ENCODE measurements at places on chromosomes 3 and 15.
A peak's percentile ranks its signal among the peaks of the same experiment; 100 is the strongest.

GRCh38 chr3:63047068-63047467, 171.9 kb upstream of the CADPS start:
- DNase-seq, result no peak

GRCh38 chr15:58392611-58393161, 39.1 kb upstream of the LIPC start:
- no peak for DNase-seq

DNA sequence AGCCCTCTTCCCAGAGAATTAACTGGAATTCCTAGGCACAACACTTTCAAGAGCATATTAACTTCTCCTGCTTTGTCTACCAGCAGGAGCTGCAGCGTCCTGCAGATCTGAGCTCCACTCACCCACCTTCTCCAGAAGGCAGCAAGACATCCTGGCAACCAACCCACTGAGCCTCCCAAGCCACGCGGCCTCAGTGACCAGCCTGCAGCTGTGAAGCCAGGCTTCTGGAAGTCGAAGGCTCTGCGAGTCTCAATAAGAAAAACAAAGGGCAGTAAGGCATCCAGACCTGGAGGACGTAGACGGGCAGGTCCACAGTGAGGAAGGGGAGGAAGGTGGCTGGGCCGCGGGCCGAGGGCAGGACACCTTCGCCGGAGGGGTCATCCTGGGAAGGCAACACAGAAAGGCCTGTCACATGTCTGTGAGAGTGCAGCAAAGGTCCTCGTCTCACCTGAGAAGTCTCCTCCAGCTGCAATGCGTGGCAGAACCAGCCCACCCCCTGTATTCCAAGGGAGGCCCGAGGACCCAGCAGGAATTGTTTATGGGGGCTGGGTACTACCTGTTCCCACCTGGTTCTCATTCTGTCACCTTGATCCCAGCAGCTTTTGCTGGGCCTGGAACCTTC, 36.2 kb downstream of the ZXDC start:
- peak; percentile 21 for DNase-seq

DNA sequence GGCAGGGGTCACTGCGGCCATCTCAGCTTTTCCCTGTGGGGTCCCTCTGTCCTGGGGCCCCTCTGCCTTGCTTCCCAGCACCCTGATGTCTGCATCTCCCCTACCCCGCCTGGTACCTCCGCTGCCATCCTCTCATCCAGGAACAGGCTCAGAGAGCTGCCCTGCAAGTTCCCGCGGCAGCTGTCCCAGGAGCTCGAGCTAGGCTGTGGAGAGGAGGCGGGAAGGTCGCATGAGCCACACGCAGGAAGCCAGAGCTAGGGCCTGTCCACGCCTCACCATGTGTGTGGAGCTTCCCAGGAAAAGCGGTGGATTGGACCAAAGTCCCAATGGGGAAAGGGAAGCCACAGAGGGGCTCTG, 12.5 kb downstream of the PLA2G4B start:
- DNase-seq, result no peak

DNA sequence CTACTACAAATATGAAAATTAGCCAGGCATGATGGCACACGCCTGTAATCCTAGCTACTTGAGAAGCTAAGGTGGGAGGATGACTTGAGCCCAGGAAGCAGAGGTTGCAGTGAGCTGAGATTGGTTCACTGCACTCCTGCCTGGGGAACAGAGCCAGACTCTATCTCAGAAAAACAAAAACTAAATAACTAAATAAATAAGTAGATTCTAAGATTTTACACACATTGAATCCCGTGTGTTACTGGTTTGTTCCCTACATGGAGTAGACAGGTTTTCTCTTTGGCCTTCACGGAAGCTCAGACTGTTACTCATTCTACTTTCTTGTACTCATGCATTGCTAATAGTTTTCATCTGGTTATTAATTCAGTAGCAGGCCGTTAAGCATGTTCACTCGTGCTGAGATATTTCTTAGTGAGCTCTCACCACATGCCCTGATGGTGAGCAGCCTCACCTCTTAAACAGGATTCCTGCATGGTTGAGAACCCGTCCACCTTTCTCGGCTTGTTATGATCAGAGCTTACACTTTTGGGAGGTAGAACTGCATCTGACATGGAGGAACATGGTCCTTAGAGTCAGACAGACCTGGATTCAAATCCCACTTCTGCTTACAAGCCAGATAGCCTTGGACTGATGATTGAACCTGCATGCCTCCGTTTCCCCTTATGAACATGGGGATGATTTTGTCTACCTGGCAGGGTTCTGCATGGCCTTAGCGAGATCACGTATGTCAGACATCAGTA, 49.1 kb downstream of the CMTM7 start:
- DNase-seq, result no peak

- DNase-seq, result no peak
Measured at GRCh38 chr3:147843331-147843730, 434.2 kb downstream of the ZIC1 start.

DNA sequence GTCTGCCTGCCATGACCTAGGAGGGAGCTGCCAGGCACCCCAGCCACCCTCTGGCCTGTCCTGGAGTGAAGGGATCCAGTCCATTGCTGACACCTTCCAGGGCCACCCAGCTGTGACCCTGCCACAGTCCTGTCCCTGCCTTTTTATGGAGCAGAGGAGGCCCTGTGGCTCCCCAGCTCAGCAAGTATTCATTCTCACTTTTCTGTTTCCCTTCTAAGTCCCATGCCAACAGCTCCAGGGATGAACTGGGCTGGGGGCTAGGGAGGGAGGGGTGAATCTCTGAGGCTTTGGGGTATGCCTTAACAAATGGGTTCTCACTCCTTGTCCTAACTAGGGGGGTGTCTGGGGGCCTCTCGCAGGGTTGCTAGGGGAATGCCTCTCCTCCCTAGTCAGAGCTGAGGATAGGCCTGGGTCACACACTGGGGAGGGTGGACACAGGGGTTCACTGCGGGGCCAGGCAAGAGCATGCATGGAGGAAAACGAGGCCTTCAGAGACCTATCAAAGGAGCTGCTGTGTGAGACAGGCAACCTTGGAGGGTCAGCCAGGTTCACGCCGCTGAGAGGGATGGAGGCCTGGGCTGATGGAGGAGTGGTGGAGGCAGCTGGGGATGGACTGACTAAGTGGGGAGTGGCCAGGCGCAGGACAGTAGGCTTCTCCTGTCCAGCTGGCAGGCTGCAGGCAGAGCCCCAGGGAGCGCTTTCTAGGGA, 31.8 kb downstream of the EPHB3 start:
- DNase-seq, result no peak

- no peak for DNase-seq
Measured at GRCh38 chr3:15591242-15591641, 10.1 kb downstream of the HACL1 start.

DNA sequence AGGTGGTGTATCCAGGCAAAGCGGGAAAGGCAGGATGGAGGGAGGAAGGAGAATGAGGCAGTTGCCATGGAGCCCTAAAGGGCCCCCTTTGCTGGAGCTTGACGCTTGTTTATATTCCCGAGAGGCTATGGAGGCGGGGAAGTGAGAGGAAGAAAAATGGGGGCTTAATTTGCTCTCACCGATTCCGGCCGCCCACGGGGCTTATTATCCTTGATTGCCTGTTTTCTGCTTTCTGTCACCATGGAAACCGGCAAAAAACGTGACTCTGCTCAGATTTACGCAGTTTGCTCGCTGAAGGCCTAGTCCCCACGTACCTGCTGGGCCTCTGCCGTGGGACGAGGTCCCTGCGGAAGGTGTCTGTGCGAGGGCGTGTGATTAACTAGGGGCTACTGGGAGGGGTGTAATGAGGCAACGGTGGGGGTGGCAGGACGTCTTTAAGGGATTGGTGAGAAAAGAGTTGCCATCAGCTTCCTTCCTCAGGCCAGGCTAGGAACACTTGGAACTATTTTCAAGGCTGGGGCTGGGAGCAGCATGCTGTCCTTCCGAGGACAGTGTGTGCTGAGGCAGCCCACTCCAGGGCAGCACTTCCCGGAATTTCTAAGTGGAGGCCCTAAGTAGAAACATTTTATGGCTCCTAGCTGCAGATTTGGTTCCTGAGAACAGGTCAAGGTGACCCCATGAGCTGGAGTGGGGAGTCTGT, 110.8 kb upstream of the NDN start:
- DNase-seq, result no peak

GRCh38 chr3:193342551-193342950, 36.0 kb downstream of the ATP13A5 start:
- no peak for DNase-seq

- DNase-seq, result no peak
Measured at GRCh38 chr3:86968244-86968932, 22.6 kb downstream of the VGLL3 start.

DNA sequence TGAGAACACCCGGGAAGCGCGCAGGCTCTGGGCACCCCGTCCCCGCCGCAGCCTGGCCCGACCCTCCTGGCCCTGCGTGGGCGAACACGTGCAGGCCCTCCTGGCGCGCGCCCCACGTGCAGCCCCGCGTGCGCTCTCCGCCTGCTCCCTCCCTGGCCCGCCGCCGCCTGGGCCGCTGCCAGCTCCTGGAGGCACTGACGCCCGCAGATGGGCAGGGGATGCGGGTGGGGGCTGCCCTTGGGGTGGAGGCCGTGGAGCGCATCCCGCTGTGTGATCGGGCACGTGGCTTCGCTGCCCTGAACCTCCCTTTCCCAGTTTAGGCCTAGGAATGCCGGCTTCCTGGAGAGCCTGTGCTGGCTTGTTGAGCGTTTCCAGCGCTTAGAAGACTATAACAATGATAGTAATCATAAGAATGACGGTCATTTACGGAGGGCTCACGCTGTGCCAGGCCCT, 104.6 kb upstream of the SLC6A6 start:
- no peak for DNase-seq

GRCh38 chr3:56862352-56863062, 60.8 kb upstream of the ARHGEF3 start:
- DNase-seq, result no peak

DNA sequence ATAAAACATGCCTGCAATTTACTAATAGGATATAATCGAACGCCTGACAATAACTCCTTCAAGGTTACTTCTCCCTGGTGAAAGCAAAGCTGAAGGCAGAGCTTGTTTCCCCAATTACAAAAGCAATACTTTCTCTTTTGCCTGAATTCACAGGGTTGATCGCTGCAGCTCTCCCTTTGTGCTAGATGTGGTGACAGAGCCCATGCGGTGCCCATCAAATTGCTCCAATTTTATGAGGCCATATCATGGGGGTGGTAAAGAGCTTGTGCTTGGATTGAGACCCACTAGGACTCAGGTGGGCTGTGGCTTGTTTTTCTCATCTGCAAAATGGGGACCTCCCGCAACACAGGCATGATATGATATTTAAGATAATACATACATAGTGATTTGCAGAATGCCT, 143.4 kb downstream of the GREM1 start:
- no peak for DNase-seq

DNA sequence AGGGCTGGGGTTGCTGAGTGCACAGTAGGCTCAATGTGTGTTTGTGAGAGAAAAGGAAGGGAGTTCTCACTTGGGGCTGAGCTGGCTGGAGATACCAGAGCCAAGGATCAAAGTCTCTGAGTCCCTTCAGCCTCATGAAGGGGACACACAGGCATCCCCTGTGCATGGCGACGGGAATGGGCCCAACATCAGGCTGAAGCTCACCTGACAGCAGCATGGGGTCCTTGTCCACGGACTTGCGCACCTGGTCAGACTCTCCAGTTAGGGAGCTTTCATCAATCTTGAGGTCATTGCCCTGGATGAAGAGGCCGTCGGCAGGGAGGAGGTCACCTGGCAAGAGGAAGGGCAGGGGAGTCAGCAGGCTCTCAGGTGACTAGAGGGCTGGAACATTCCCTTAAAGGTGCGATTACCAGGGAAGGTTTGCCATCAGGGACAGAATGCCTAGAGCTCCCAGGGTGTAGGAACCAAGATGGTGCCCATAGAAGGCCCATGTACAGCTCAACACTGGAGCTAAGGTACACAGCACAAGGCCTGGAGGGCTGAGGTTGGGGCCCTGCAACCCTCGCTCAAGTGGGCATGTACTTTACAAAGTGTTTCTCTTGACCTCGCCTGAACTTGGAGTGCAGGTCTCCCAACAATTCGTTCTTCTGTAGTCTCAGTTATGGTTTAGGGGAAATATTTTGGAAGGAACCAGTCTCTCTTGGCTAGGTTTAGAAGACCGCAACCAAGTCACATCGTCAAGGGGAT, 80.0 kb upstream of the SEC13 start:
- DNase-seq, result no peak

DNA sequence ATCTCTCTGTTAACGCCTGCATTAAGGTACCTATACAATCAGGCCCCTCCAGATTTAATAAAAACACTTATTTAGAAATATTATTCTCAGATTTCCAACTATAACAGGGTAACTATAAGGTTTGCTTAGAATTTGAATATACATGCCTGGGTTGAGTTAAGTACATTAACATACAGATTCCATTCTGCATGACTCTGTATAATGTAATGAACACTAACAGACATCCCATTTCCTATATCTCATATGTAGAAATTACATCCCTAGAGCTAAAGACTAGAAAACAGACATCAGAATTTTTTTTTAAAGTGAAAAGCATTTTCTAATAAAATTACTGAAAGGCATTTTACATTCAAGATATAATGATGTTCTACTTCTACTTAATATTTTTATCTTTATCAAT, 162.5 kb downstream of the MECOM start:
- no peak for DNase-seq
